ENCODE measurements at places on chromosomes 7 and 10.

DNA sequence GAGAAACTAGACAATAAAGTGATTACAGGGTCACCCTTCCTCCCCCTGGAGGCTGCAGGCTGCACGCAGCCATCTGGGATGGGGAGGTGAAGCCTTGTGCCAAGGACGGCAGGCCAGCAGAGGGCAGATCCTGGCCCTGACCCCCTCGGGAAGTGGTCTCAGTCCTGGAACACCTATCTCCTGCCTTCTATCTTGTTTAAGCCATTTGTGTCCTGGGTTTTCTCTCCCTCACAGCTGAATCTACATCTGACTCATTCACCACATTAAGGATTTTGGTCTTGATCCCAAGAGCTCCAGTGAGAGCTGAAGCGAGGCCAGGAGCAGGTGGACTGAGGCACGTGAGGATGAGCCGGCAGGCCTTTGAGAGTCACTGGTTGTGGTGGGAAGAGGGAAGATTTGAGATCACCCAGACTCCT lies 16.4 kb upstream of the PARP12 start:
- no peak for DNase-seq

- DNase-seq = peak; percentile 30
Observed at GRCh38 chr10:24503461-24504320, 220.0 kb downstream of the ARHGAP21 start.

DNA sequence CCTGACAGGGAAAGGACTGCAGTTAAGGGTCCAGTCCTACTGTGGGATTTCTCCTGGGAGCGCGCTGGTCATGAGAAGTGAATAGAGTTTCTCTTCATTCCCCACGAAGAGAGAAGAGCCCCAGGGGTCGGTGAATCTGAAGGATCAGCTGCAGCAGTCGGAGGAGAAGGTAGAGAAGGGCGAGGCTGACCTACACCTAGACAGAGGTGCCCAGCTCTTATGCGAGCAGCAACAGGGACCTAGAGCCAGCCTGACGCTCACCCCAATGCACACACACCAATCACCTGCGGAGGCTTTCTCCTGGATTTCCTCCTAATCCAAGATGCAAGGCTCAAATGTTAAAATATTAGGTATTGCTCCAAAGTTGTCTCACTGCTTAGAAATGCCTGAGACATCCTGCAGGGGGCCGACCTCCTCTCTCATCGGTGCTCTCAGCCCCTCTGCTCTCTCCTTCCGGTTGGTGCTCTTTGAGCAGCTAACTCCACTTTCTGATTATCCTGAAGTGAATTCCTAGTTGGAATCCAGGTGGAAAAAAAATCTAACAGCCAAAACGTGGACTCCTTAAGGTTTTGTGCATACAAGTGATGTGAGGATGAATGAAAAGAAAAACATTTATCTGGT lies 176.4 kb downstream of the AHR start:
- DNase-seq = no peak

DNA sequence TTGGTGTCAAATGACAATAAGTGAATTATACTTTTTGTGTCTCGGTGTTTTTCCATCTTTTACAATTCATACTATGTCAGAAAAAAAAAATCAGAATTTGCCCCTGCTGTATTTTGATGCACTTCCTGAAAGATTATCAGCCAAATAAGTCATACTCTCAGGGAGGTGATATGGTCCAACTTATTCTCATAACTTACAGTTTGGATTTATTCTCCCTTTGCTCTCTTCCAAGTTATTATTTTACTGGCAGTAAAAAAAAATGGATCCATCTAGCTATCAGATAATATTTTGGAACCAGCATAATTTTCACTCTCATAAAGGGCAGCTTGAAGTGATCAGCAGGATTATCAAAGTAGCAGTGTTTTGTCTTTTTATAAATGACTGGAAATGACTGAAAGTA lies 337.1 kb downstream of the BMPER start:
- no peak for DNase-seq

DNA sequence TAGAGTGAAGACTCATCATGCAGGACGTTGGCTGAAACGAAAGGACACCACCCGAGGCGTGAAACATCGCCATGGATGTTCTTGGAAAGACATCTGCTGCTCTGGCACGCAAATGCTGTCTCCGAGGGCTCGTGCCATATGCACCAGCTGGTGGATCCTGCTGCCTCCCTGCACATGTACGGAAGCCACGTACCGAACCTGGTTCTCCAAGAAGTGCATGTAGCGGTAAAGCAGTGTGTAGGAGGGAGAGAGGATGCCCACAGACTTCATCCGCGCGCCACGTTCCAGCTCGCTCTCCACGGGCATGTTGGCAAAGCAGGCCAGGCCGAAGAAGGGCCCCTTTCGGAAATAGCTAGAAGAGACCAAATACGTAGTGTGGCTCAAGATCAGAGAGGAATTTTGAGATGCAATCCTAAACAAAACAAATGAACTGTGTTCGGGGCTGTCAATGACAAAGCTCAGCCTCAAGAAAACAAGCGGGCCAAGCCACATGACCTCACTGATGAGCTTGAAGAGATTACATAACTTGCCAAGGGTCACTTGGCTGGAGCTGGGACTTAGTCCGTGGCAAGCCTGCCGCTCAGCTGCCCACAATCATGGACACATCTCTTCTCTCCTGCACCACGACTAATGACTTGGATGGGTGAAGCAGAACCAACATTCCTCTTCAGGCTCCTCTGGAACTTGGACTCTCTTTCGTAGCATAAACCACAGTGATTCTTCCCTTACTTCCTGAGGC lies 16.5 kb downstream of the DENND11 start:
- DNase-seq = no peak

GRCh38 chr10:2866569-2866968 lies 200.8 kb upstream of the PFKP start:
- no peak for DNase-seq

GRCh38 chr10:93657757-93658156 lies 44.6 kb downstream of the FRA10AC1 start:
- DNase-seq = no peak

DNA sequence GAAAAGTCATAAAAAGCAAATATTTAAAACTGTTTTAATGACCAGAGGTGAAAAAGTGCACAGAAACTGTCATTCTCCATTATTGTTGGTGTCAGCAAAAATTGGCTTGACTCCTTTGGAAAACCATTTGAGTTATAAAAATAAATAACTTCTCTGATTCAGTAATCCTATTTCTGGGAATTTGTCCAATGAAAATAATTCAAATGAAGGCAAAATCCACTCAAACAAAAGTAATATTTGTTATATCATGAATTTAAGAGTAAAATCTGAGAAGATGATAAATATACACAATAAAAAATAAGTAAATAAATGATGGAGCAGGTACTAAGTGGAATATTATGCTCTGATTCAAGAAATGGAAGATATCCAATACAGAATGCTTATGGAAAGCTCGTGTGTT lies 326.6 kb upstream of the KLF6 start:
- DNase-seq = no peak

All from GM19239 (cell line).